ENCODE measurements at places on chromosomes 16 and 17.

GRCh38 chr17:64418506-64419339, 28.1 kb upstream of the PECAM1 start:
- DNase-seq = no peak

- DNase-seq = no peak
These were observed 608 bp upstream of the PGS1 start for GRCh38 chr17:78377858-78378224.

DNA sequence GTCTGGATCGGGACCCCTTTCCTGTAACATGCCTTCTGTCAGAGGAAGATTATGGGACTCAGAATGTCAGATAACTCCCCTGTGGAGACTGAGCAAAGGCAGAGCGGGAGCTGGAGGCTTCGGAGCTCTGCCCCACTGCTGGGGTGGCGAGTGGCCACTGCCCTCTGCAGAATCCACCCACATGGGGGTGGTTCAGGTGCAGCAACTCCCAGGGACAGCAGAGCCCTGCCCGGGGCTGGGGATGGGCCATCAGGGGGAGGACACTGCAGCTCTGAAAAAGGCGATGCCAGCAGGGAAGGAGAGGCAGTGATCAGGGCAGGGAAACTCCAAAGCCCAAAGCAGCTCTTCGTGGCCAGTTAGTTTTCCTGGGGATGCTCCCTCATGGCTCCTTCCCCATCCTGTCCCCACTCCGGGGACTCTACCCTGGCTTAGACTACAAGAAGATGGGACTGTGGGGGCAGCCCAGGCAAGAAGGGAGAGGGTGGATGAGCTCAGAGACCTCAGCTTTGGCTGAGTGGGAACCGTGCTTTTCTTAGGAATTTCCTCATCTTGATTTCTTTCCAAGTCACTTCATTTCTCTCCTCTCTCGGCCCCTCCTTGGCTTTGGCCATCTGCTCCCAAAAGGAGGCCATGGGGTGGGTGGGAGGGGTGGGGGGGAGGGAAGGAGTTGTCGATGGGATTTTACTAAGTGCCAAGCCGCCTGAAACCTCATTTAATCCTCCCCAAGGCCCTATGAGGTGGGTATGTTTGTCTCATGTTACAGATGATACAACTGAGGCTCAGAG, 4.0 kb downstream of the CA4 start:
- no peak for DNase-seq

DNA sequence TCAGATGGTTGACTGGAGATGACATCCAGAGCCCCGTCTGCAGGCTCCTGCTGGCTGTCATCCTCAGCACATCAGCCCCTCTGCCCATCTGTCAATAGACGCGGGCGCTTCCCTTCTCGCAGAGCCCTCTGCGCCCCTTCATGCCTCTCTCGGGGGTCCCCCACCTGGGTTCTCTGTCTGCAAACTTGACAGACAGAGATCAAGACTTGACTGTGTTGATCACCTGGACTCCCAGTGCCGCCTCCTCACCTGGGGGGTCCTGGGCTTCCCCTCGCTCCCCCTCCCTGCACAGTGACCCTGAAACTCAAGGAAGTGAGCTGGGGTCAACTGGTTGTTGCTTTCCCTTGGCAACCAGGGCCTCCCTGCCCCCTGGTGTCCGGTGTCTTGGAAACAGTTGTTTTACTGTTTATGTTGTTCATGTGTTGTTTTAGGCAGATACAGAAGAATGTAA, 31.9 kb downstream of the RNF213 start:
- no peak for DNase-seq

- no peak for DNase-seq
These were observed 7.7 kb upstream of the PCTP start for GRCh38 chr17:55743103-55743679.

DNA sequence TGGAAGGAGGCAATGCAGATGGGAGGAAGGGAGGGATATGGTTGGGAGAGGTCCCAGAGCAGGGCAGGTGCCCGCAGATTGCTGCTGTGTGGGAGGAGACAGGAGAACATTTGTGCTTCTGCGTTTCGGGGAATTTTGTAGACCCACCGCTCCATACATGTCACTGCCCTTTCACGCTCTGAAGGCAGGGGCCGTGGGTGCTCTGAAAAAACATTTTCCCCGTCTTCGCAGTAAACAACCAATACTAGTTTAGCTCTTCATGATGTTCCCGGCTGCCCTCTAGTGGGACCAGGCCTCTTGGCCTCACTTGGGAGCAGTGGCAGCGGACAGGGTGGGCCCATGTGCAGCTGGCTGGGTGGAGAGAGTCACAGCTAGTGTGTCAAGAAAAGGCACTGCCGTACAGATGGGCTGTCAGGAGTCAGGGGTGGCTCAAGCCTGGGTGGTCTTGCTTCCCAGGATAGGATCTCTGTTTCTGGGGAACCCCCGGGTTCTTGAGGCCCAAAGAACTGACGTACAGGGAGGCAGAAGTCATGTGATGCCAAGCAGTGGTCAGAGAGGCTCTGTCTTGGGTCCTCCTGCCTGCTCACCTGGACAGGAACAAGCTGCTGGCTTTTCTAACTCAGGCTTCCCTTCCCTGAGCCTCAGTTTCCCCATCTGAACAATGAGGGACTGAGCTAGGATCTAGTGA, 46.5 kb upstream of the CPNE2 start:
- no peak for DNase-seq

GRCh38 chr16:7026639-7027038, 306.0 kb upstream of the RBFOX1 start:
- no peak for DNase-seq

GRCh38 chr16:57970970-57971369, at the start of gene CNGB1:
TSS of gene CNGB1 (minus strand) at chr16:57971128. CDS start at chr16:57967286, 3,842 bp downstream.
- no peak for DNase-seq

DNA sequence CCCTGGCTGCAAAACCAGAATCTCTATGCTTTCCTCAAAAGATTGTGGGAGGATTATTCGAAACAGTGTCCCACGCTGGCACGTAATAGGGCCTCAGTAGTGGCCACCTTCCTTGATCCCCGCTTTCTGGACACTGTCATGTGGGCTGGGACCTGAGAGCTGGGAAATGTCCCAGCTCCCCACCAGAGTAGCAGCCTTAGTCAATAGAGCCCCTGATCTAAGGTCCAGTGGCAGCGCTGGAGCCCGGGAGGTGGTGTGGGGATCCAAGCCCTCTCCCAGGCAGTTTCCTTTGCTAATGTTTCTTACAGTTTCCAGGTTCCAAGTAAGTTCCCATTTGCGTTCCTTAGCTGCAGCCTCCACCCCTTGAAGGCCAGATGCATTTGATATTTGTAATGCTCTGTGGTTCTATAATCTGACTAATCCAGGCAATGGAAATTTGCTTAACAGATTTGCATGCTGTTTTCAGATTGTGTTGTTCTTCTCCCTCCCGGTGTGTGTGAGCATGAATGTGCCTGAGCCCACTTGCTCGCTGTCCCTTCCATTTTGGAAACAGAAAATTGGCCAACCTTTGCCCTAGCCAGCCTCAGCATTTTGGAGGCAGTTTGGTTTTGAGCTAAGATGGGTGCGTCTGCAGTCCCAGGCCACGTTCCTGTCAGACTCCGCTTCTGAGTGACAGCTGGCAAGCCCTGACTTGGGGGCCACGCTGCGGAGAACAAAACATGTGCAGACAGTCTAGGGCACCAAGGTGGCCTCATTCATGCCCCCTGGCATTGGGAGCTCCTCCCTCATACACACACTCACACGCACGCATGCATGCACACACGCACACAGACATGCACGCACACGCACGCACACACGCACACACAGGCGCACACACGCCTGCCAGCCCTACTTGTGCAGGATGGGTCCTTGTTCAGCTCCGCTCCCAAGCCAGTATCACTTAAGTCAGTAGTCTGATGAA, 69.4 kb downstream of the CCDC182 start:
- DNase-seq = no peak

GRCh38 chr16:79476580-79476979, 124.0 kb downstream of the MAF start:
- no peak for DNase-seq

DNA sequence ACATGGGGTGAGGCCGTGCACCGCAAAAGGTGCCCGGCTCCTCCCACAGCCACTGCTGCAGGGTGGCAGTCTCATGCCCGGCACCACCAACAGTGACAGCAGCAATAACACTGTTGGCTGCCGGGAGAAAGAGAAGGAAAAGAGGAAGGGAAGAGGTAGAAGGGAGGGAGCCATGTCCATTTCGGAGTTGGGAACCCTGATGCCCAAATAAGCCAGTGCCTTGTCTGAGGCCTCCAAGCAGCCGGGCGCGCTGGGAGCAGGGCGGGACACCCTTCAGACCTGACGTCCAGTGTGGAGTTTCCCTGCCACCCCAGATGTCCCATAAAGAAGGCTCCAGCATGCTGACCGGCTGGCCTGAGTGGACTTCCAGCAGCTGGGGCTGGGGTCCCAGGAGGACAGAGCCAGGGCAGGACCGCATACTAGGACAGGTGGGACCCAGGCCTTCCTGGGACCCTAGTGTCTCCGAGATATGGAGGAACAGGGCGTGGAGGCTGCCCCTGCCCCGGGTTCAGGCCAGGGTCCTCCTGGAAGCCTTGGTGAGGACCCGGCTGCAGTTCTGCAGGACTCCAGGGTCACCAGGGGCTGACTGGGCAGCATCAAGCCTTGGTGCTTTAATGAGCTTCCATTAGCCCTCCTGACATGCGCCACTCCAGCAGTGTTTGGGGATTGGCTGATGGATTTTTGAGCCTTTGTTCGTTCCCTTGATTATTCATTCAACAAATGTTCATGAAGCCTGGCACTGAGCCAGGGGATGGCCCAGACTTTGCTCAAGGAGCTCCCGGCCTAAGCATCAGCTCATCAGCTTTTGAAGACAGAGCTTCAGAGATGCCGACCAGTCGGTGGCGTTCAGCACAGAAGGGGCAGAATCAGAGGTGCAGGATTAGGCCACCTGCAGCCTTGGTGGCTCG, 223.6 kb upstream of the CIBAR2 start:
- no peak for DNase-seq

DNA sequence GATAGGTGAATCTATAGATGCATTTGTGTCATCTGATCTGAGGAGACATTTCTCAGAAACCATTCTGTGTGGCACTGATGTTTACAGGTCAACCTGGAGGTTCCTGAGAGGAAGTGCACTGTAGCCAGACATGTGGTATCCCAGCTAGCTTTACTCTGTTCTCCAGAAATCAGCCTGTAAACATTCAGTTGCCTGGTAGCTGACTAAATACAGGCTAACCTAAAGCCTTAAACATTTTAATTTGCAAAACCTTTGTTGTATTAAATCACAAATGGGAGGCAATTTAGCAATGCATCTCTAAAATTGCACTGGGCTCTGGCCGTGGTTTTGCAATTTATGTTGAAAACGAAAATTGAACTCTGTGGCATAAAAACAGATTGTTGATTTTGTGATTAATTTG, 207.6 kb downstream of the FTO start:
- no peak for DNase-seq

GRCh38 chr16:2233872-2234812, 2.1 kb upstream of the DNASE1L2 start:
- DNase-seq = no peak

GRCh38 chr16:89113661-89114060, 20.0 kb downstream of the ACSF3 start:
- no peak for DNase-seq

Measured in stimulated activated CD4-positive, alpha-beta T cell treated with anti-CD3 and anti-CD28 coated beads, Interleukin-2, amount 100 ng/mL, for 4 hours (primary cell).